A549 treated with CpdA at 1 μM for 4 hours (cell line): ENCODE measurements at places on chromosomes 5 and 9. TPM values are rescaled to one million over a fixed set of nuclear protein-coding genes. Genes with fewer than 3 reads are reported as not detected.

The OMD gene
- not detected in 5 replicates for total RNA-seq

The BASP1 gene
- total RNA-seq = 274 to 384 TPM (median 325 TPM) in 5 replicates

The GOLGA1 gene
- 9.7 to 12.3 TPM (median 11.0 TPM) in 5 replicates for total RNA-seq

The SLC27A6 gene
- 0.05 TPM in 1 of 5 replicates, not detected in the others for total RNA-seq
